ENCODE measurements at places on chromosomes 5 and 9. TPM values are rescaled to one million over a fixed set of nuclear protein-coding genes. Genes with fewer than 3 reads are reported as not detected.

The HMCN2 gene
- polyA plus RNA-seq, result 0.98 TPM

The NCS1 gene
- polyA plus RNA-seq, result 24.2 TPM

The TMC1 gene
- polyA plus RNA-seq, result 1.3 TPM

The SLIT3 gene
- polyA plus RNA-seq, result 51.5 TPM

The DMRT3 gene
- polyA plus RNA-seq, result 1.5 TPM

The NXNL2 gene
- 2.8 TPM for polyA plus RNA-seq

The APBB3 gene
- 58.6 TPM for polyA plus RNA-seq

The UGT3A1 gene
- 163 TPM for polyA plus RNA-seq

The ZFP37 gene
- polyA plus RNA-seq, result 13.8 TPM

The FBP2 gene
- 0.10 TPM for polyA plus RNA-seq

The PCDHA8 gene
- 0.17 TPM for polyA plus RNA-seq

The ROPN1L gene
- 0.95 TPM for polyA plus RNA-seq

The EIF4E1B gene
- not detected for polyA plus RNA-seq

The MARCOL gene
- not detected for polyA plus RNA-seq

The SLC6A19 gene
- 67.4 TPM for polyA plus RNA-seq

The HAND1 gene
- not detected for polyA plus RNA-seq

The RASEF gene
- polyA plus RNA-seq, result 8.5 TPM

The FAM81B gene
- 3.8 TPM for polyA plus RNA-seq

The NUTM2F gene
- not detected for polyA plus RNA-seq

The GRIN3A gene
- 1.9 TPM for polyA plus RNA-seq

The HACD4 gene
- polyA plus RNA-seq, result 3.6 TPM

The MTRR gene
- 62.1 TPM for polyA plus RNA-seq

The TLX3 gene
- not detected for polyA plus RNA-seq

The SLCO6A1 gene
- polyA plus RNA-seq, result not detected

The KCNV2 gene
- polyA plus RNA-seq, result 0.27 TPM

The TAF9 gene
- polyA plus RNA-seq, result 61.6 TPM

The GLDC gene
- 22.4 TPM for polyA plus RNA-seq

Measured in left kidney (tissue), 8 donors.